Left forelimb (tissue), 1 donor: ENCODE measurements at places on chromosomes 5 and 9.

GRCh38 chr5:8068078-8068477 is 199.1 kb downstream of the MTRR start:
- no peak for DNase-seq

DNA sequence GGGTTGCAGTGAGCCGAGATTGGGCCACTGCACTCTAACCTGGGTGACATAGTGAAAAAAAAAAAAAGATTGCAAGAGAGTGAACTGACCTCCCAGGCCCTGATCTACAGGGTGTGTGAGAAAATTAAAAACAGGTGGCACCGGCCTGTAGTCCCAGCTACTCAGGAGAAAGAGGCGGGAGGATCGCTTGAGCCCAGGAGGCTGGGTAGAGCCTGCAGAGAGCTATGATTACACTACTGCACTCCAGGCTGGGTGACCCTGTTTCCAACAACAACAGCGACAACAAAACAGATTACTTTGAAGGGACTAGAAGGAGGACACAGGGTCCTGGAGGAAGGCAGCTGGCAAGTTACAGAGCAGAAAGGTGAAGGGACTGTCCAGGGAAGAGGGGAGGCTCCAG is 42.2 kb upstream of the FABP6 start:
- no peak for DNase-seq

DNA sequence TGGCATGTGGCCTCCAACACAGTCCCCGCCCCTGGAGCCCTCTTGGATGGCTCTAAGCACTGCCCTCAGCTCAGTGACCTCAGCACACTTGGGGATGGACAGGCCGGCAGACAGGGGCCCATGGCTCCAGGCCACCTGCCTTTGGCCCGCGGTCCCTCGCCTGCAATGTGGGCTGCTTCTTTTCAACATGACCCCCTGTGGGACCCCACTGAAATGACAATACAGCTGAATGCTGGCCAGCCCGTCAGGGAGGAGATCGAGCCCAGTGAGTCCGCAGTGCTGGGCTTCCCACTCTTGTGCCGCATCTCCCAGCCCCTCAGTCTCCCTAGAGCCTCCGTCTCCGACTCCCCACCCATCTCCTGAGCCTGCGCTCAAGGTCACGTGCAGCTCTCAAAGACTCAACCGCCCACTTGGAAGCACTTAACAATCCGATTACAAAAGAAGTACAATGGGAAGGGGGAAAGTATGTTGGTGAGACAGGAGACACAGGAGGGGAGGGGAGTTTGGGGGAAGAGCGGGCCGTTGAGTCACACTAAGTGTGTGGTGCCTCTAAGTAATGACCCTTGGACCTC is 238.9 kb downstream of the HSPA4 start:
- DNase-seq, result no peak

DNA sequence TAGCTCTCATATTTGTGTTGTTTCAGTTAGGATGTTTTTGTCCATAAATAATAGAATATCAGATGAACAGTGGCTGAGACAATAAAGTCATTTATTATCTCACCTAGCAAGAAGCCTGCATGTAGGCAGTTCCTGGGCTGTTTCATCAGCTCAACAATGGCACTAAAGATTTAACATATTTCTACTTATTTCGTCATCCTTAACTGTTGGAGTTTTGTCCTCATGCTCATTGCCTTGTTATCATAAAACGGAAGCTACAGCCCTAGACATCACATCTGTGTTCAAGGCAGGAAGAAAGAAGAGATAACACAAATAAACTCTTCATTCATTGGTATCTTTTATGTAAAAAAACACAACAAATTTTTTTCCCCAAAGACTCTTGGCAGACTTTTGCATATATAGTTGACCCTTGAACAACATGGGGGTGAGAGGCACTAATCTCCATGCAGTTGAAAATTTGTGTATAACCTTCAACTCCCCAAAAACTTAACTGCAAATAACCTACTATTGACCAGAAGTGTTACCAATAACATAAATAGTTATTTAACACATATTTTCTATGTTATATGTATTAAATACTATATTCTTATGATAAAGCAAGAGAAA is 277.2 kb upstream of the ADRA1B start:
- no peak for DNase-seq

DNA sequence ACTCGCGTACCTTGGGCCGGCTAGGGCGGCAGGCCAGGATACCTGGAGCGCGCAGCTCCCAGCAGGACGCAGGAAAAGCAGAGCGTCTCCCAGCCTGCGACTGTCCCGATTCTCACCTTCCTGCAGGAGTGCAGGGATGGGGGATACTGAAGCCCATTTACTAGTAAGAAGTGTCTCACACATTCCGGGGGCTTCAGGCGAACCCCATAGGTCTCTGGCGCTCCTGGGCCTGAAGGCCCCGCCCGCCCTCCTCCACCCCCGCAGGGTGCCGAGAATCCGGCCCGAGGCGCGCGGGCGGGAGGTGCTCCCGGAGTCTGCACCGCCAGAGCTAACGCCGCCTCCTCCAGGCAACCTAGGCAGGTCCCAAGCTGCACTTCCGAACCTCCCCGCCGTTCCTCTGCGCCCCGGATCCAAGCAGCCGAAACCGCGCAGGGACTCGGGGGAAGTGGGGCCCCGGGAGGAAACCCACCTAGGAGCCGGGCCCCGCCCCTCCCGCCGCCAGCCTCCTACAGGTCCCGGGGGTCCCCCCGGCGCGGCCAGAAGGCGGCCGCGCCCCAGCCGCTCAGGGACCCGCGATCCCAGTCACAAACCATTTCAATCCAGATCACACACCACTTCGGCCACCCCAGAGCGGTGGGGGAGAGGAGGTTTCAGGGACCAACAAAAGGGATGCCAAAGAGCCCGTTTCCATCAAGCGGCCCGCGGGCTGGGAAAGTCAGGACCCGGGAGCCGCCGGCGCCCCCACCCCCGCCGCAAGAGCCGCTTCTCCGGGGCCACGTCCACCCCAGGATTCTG is 1.2 kb downstream of the ROR2 start:
- peak; percentile 75 for DNase-seq

GRCh38 chr5:92605591-92605990 is 975.4 kb downstream of the NR2F1-AS1 start:
- DNase-seq, result no peak
